ENCODE measurements at places on chromosomes 6 and 20.
A peak's percentile ranks its signal among the peaks of the same experiment; 100 is the strongest.

GRCh38 chr20:10259166-10259565 is 40.5 kb downstream of the SNAP25 start:
- no peak for DNase-seq

DNA sequence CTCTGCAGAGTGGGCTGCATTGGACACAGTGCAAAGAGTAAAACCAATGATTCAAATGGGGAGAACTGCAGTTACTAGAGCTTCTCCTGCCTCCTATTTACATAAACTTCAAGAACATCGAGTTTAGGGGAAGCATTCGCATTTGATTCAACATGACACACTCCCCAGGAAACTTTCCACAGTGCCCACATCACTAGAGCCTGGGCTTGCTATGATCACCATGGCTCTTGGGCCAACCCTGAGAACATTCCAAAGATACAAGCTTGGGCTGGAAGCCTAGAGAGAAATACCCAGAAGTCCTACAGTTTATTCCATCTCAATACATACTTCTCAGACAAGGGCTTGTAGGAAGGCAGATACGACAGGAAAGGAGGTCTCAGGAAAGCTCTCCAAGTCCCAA is 337.9 kb downstream of the CD83 start:
- DNase-seq, result no peak

DNA sequence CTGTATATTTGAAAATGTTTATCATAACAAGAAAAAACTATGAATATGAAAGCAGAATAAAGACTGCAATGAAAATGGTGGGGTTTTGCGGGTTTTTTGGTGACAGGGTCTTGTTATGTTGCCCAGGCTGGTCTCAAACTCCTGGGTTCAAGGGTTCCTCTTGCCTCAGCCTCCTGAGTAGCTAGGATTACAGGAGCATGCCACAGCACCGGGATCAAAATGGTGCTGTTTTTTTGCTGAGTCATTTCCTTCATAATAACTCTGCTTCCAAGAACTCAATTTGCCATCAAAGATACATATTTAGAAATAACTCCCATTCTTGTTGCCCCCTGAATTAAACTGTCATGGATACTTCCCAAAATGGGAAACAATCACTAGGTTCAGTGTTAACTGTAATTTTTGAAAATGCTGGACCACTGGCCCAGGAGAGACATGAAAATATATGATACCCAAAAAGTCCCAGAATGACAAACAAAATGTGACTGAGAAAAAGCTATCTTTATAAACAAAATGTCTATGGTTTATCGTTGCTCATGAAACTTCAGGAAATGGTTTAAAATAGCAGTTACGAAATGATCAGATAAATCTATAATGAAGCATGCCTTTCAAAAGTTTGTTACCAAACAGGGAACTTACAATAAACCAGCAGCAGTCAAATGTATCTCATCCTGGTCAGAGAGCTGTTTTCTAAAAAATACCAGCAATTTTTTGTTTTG is 32.2 kb downstream of the ILRUN start:
- DNase-seq, result no peak

GRCh38 chr6:62775427-62776022 is 435.7 kb upstream of the FKBP1C start:
- no peak for DNase-seq

DNA sequence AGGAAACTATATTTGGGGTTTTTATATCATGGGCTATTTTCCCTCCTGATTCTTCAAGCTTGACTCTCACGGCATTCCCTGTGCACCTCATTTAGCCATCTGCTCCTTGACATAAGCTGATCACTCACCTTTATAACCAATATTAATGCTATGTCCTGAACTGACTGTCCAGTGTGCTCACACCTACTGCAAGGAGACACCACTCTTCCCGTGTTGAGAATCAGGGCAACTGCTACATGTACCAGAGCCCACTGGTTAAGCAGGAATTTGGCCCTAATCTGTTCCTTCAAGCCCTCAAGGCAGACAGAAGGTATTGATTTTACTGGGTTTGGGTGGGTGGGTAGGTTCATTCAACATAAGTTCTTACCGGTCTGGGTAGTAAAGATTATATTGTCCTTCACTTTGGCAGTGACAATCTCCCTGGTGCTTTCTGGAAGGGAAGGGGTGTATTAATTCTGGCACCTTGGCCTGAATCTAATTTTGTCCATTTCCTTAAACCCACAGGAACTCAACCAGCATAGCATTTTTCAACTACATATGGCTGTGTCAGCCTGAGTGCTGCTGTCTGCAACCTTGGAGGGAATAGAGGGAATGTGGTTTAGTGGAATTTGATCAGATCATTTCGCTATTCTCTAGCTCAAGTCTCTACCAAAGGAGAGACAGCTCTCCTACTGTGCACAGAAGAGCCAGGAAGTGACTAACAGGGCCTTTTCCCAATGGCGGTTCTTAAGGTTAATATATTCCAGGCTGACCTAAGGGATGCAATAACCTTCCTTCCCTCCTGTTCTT is 293.2 kb downstream of the BTBD9 start:
- DNase-seq, result no peak

- no peak for DNase-seq
These were observed 149.0 kb downstream of the MYB start for GRCh38 chr6:135329851-135330803.

DNA sequence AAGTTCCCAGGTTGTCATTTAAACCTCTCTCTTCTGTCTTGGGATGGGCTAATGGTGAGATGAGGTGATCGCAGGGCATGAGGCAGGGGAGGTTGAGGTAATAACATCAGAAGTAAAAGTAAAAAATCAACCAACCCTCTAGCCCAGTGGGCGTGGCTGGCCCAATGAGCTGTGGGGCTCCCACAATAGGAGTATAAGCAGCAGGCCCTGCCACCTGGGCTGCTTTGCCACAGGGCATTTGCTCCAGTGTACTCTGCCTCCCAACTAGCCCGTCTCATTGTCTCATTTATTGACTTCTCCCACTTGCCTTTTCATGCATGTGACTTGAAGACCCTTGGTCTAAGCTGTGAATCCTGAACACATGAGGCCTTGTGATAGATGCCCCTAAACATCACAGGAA is 62.8 kb downstream of the PHACTR3 start:
- DNase-seq, result no peak

GRCh38 chr6:30206152-30206551 is 7.1 kb downstream of the TRIM26 start:
- no peak for DNase-seq

GRCh38 chr6:134512981-134513391 is 195.1 kb upstream of the SGK1 start:
- DNase-seq, result no peak

DNA sequence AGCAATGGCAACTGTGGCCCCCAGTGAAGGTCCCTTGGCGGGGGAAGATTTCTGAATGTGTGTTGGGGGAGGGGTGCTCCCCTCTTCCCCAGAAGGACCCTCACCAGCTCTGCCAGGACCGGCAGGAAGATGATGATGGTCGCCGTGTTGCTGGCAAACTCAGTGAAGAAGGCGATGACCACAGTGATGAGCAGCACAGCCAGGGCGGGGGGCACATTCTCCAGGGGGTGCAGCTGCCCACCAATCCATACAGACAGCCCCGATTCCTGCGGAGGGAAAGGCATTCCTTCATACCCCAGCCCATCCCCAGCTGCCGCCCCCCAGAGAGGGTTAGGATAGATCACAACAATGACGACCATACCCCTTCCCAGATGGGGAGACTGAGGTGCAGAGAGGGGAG is 15.7 kb upstream of the OCSTAMP start:
- DNase-seq, result no peak

GRCh38 chr6:107973594-107973993 is 15.6 kb upstream of the SEC63 start:
- no peak for DNase-seq

DNA sequence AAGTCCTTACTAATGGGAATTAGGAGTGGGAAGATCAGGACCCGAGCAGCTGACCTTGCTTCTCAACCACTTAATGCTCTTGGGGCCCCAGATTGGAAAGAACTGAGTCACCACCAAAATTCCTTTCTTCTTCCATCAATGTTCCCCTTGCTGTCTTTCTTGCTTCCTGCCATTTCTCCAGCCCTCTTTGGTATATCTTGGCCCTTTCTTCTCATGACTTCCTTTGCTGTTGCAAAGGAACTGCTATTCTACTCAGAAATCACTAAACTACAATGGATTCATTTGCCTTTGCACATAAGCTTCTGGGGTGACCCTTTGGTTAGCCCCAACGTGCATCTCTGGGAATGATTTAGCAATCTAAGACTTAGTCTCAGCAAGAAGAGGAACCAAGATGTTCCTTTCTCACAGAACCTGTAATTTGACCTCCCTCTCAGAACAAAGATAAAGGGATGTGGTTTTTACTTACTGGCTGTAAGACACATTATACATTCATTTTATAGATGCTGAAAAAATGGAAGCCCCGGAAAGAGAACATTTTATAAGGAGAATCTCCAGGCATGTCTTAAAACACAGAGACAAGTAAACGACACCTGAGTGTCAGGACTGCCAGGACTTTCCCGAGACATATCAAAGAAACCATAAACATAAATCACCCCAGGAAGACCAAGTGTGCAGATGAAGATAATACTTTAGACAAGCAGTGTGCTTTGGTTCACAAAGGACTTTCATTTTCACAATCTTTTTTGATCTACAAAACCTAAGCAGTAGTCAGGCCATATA is 99.0 kb upstream of the TNFAIP3 start:
- DNase-seq, result no peak

DNA sequence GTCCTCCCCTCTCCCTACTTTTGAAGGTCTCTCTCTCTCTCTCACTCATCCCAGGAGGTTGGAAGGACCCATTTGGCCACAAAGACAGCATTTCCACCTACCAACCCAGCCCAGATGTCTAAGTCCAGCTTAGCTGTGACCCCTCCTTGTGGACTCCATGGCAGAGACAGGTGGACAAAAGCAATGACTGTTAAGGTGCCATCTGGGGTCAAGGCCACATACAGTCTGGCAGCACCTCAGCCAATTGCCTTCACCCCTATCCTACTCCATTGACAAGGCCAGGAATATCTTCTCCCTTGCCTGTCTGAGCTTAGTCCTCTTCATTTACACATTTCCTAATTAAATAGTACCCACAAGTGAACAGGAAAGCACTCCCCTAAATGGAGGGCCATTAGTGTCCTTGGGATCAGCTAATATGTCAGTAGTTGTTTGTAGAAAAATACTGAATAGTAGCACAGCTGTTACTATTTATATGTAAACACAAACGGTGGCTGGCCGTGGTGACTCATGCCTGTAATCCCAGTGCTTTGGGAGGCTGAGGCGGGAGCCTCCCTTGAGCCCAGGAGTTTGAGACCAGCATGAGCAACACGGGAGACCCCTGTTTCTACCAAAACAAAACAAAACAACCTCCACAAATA is 28.8 kb downstream of the GCM1 start:
- DNase-seq, result no peak

- DNase-seq, result no peak
These were observed 1.0 kb downstream of the COL20A1 start for GRCh38 chr20:63293871-63294535.

GRCh38 chr6:71298459-71298858 is 9.8 kb downstream of the OGFRL1 start:
- DNase-seq, result no peak

- DNase-seq, result peak; percentile 16
These were observed 41.9 kb upstream of the SUPT3H start for GRCh38 chr6:45419571-45420082.

DNA sequence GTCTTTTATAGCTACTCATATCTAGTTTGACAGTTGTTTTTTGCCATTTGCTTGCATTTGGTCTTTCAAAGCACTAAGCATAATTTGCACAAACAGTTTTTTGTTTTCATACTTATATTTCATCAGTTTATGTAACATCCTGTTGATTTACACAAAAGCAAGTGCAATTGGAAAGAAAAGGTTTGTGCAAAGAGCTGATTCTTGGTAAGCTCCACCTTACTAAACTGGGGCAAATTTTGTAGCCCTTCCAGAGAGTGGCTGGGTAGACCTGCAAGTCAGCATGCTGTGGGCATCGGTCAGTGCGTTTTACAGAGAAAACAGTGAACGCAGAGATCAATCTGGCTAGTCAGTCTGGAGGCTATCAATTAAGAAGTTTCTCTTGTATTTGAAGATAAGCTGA is 34.5 kb downstream of the TXLNB start:
- no peak for DNase-seq

DNA sequence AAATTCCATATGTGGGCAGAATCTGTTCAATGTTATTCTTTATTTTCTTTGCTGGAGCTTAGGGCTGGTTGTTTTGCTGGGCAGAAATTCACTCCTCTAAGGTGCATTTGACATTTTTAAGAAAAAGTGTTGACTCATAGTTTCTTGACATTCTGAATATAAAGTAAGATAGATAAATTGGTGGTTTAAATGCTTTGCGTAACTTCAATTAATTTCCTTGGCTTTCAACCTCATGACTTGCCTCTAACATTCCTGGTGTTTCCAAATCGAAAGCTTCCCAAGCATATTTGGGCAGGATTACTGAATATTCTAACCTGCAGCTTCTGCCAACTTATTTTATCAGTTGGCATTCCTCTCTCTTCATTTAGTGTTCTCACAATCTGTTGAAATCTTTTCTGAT is 718.7 kb upstream of the ADGRB3 start:
- DNase-seq, result no peak

DNA sequence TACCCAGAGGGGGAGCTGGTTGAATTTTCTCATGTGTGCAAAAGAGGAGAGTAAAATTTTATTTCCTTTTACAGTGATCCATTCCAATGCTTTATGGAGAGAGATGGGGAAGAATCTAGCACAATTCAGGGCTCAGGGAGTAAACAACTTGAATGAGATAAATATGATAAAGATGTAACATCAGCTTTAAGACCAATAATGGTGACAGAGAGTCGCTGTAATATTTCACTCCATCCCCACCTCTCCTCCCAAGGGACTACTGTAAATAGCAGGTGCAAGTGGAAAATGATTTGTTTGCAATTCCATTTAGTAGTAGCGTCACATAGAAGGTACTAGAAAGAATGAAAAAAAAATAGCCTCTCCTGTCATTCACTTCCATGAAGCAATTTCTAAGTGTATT is 4.8 kb downstream of the CRISP3 start:
- DNase-seq, result no peak

- DNase-seq, result no peak
These were observed 41.7 kb downstream of the MOCS1 start for GRCh38 chr6:39892490-39893129.

DNA sequence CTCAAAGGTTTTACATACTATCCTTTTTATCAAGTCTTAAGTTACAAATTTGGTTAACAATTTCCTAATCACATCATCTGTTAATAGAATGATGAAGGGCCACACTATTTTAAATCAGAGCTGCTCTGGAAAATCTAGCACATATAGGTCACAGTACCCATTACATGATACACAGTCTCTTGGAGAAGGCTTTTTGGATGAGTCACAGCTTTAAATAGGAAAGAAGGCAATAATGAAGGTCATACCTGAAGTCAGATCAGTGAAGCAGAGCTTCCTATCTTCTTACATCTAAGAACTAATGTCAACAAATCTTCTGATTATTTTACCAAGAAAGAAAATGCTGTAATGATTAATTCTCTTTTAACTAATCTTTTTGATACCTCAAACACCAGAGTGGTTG is 248.5 kb downstream of the BTBD9 start:
- no peak for DNase-seq
